ENCODE measurements at places on chromosomes 4 and X.

- no peak for DNase-seq
These were observed 11.2 kb downstream of the BLTP1 start for GRCh38 chr4:122163301-122163700.

GRCh38 chrX:2875798-2876399 is 47.2 kb downstream of the GYG2 start:
- no peak for DNase-seq

- DNase-seq = no peak
These were observed 10.0 kb downstream of the ABCE1 start for GRCh38 chr4:145108128-145108527.

GRCh38 chr4:36665985-36666527 is 384.6 kb downstream of the DTHD1 start:
- DNase-seq = no peak

GRCh38 chr4:68316193-68316969 is 33.5 kb downstream of the YTHDC1 start:
- no peak for DNase-seq

GRCh38 chr4:73335679-73336078 is 68.4 kb upstream of the ALB start:
- DNase-seq = no peak
